ENCODE measurements at places on chromosomes 12 and 14. TPM values are rescaled to one million over a fixed set of nuclear protein-coding genes. Genes with fewer than 3 reads are reported as not detected.

Gene TAS2R50
- total RNA-seq = 1.6 TPM

Gene KRT75
- total RNA-seq = not detected

Gene KRT73
- not detected for total RNA-seq

Gene NKX2-1
- not detected for total RNA-seq

Gene FZD10
- total RNA-seq = not detected

Gene GPRC5A
- total RNA-seq = 0.22 TPM

Gene RHOJ
- total RNA-seq = 30.2 TPM

Gene TMPRSS12
- total RNA-seq = not detected

Gene PDE6H
- total RNA-seq = not detected

DNA sequence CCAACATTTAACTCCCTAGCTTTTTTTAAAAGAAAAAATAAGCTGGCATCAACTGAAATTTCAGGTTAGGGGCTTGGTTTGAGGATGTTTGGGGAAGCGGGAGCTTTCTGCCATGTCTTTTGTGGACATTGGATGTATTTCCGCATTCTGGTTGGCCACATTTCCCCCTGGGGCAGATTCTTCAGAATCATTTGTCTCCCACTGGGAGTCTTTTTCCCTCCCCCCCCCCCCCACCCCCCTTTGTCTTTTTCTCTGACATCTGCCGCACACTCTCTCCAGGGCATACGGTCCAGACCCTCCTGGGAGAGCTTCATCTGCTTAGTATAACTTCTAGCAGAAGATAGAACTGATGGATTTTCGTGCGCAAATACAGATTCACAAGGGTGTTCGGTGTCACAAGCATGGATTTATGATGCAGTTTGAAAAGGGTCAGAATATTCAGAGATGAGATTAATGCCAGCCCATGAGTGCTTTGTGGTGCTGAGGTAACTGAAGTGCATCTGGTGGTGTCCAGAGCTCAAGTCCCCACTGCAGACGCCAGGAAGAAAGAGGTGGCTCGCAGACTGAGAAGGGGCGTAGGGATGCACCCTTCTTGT, 40.2 kb downstream of the ETV6 start:
- DNase-seq = no peak

DNA sequence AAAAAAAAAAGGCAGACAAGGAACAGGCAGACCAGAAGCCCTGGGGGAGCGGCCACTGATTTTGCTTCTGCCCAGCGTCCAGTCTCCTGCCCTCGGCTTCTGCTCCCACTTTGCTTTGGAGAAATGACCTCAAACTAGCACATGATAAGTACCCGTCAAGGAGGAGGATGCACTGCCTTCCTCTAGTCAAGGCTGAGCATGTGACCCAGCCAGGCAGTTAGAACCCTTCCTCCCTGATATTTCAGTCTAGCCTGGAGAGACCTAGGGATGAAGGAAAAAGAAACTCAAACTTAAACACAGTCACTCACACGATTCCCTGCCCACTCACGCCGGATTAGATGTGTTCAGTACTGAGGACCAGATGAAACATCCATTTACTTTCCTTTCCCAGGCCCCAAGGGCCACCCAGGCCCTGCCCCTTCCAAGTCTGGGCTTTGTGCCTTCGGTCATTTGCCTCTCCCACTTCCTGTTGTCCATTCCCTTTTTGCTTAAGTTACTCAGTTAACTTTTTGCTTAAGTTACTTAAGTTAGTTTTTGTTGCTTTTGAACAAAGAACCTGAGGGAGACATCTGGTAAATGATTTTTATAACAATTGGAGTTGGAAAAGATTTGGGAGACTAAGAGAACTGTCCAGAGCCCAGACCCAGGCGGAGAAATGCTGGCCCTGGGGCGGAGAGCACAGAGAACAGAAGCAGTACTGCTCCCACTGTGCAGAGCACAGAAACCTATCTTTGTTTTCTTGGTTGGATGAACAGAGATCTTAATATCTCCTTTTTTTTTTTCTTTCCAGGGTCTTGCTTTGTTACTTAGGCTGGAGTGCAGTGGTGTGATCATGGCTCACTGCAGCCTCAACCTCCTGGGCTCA, 23.0 kb upstream of the TTC7B start:
- DNase-seq = no peak

- no peak for DNase-seq
Measured at GRCh38 chr14:47425302-47425701, 250.1 kb downstream of the MDGA2 start.

GRCh38 chr12:63937378-63938316, 93.1 kb downstream of the SRGAP1 start:
- no peak for DNase-seq

- DNase-seq = peak; percentile 41
Measured at GRCh38 chr12:470133-470532, 10.4 kb downstream of the B4GALNT3 start.

DNA sequence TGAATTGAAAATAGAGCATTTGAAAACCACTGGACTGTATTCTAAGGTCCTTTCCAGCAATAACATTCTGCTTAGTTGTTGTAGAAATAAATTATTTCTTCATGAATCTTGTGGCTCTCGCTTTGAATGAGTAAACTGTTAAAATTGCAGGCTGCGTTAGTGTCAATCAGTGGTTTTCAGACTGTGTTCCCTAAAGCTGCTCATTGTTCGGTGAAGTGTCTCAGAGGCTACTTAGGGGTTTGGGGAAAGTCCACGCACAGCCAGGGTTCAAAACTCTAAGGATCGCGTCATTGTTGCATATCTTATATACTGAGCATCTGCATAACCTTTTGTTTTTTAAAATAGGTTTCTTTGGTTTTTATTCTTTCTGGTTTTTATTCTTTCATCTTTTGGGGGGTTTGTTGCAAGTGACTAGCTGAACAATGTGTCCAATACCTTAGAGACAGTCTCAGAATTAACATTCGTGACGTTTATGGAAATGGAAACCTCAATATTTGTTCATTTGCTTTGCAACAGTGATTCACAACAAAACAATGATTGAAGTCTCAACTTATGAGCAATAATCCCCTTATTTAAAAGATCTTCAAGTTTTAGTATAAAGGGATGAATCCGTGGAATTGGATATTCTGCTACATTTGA, 108.1 kb downstream of the TTLL5 start:
- no peak for DNase-seq

- DNase-seq = no peak
Measured at GRCh38 chr12:113239811-113240331, 18.6 kb downstream of the TPCN1 start.

GRCh38 chr12:108319277-108320234, 19.6 kb downstream of the CMKLR1 start:
- no peak for DNase-seq

DNA sequence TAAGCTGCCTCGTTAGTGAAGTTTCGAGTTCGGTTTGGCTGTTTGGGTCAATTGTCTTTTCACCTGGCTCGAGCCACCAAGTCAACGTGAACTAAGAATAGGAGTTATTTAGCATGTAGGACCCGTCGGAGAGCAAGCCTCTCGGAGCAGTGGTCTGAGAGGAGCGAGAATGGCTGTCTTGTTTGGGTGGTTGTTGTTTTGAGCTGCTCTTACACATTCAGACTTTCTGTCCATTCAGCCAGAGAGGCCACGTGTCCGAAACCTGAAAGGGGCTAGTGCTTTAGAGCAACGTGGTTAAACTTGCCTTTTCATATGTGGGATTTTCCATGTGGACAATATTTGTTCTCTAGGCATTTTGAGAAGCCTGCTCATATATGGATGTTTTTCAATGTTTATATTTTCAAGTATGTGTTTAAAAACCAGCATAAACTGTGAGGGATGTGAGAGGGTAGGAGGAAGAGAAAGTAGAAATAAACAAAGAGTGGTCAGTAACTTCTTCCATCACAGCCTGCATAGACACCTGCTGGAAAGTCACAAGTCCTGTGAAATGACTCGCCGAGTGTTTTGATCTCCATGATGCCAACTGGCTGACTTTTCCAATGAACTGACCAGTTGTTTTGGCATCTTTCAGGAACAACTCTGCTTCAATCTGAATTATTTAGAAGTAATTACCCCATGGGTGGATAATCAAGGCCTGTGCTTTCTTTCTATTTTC, 221.0 kb downstream of the ASCL1 start:
- DNase-seq = no peak

- DNase-seq = no peak
Measured at GRCh38 chr12:95700316-95700785, 90.2 kb downstream of the NTN4 start.

DNA sequence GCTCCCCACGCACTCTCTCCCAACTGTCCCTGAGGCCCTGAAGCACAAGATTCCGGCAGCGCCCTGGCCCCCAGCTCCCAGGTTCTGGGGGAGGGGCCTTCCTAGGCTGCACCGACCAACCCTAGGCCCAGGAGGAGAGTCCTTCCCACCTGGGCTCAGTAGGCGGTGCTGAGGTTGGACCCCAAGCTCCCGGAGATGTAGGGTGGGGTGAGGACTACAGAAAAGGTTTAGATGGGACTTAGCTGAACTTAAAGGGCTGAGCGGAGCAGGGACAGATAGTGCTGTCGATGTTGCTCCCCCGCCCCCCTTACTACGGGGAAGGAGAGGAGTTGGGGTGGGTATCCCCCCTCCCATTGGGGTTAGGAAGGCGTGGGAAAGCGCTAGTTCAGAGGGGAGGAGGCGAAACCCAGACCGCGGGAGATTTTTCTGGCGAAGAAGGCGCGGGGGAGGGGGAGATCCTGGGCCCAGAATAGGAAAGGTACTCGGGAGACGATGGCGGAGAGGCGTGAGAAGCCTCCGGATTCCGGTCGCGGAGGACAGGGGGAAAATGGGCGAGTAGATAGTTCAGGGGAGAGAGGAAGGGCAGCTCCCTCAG, 4.2 kb upstream of the BAZ2A start:
- DNase-seq = peak; percentile 38

DNA sequence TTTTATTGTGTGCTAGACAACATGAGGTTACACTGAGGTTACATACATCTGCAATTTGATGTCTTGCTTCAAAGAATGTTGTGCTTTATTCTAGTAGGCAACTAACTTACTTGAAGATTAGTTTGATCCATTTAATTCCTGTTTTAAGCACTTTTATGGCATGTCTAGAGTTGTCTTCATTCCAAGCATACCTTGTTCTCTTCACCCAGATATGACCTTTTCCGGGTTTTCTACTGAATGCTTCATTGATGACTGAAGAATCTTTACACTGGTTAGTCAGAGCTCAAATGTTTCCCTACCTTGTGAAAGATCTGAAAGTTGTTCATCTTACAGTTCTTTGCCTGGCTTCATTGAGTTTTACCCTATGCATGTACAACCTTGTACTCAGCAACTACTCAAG, 274.0 kb upstream of the KITLG start:
- DNase-seq = no peak

DNA sequence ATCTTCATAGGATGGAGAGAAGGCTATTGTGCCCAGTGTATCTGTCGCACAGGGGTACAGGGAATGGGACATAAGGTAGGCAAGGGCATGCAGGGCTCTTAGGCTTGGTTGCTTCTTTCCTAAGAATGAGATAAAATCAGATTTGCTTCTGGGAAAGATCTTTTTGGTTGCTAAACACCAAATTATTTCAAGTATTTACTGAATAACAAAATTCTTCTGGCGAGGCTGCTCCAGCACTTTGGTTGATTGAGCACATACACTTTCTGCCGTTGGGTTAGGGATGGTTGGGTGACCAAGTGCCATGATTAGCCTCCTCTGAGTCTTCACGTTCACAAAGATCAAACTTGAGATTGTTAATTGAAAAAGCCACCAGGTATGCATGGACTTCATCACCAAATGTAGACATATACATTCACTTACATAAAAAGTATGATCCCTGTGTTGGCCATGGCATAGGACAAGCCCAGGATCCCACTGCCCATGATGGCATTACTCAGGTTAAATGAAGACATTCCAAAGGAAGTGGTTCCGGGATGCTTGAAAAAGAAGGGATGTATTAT, 38.2 kb downstream of the SLC38A4 start:
- no peak for DNase-seq

DNA sequence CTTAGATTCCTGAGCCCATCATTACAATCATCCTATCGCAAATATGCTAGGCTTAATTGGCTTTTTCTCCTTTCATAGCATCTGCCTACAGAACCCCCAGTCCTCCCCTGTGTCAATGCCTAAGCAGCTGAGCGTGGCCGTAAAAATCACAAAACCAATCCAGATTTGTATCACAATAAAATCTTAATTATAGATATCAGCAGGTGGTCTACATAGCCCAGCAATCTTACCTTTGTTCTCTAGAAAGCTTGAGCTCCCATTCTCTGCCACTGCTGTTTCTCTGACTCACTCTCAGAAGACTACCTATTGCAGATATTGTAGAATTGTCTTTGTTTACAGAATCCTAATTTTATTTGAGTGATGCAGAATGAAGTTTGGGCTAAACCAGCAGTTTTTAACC, 37.9 kb upstream of the PPM1A start:
- DNase-seq = no peak

GRCh38 chr12:30836656-30837445, 82.1 kb upstream of the CAPRIN2 start:
- no peak for DNase-seq

GRCh38 chr14:94377866-94378470, 10.4 kb downstream of the SERPINA1 start:
- DNase-seq = no peak

DNA sequence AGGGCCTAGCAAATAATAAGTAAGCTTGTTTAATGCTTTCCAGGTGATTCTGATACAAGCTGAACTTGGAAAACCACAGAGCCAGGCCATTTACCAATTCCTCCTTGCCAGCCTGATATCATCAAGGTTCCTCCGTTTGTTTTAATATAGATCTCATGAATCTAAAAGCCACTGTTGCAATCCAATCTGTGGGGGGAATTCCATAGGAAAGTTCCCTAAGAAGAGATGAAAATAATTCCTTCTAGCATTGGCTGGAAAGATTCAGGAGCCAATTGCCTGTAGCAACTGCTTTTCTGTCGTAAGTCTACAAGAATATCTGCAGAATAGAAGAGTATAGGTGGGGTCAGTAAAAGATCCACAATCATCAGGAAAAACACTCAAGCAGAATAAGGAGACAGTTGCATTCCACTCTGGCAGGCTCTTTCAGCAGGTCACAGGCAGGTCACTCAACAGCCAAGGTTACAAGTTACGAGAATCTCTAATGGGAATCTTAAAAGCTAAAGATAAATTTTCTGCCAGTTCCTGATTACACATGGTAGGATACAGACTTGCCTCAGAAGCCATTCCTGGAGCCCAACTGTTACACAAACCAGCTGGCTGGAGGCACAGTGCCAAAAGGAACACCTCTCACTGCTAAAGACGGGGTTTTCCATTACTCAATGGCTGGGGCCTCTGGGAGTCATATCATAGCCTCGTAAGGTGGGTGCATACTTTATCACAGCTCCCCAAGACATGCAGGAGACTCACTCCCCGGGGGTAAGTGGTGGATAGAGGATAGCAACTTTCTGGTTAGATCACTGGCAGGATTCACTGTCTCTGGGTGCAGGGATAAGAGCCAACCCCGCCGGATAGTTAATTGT, 43.6 kb downstream of the FGD6 start:
- peak; percentile 24 for DNase-seq

GRCh38 chr12:11927286-11927935, 143.3 kb upstream of the BCL2L14 start:
- no peak for DNase-seq

DNA sequence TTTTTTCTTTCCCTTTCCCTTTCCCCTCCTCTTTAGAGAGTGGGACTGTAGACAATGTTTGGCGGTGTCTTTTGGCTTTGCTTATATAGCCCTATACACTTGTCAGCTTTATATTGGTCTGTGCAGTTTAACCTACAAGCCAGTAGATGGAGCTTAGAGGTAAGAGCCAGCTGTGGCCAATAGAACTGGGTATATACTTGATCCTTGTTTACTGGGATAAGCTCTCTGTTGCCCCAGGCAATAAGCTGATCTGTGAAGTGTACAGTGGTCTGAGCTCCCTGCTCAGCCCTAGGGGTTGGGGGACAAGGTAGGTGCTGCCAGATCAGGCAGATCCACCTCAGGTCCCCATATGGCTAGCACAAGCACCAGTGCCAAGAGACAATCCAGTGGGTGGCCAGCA, 434.1 kb downstream of the NOVA1 start:
- peak; percentile 69 for DNase-seq

- no peak for DNase-seq
Measured at GRCh38 chr12:124764870-124765580, 98.6 kb downstream of the SCARB1 start.
